Effector memory CD4-positive, alpha-beta T cell (primary cell): ENCODE measurements at places on chromosomes 1 and 21.

DNA sequence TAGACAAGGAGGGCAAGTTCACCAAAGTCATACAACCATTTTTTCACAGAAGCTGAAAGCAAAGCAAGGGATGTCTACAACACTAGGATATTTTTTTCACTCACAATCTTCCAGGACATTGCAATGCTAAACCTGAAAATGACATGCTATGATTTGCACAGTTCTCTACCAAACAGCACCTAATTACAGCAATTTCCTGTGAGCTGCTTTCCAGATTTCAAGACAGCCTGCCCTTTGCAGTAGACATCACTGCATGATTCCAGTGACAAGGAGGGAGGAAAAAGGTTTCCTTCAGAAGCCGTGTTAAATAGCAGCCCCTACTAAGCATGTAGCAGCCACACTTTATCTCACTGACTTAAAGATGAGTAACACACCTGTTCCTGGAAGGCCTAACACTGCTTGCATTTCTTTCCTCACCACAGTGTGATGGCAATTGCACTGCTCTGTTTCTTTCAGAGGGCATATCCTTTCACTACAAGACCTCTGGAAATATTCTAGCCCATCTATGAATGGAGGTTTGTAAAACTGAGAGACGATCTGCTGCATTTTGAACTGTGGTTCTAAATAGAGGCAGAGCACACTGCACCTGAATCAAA, 97.1 kb downstream of the DUSP10 start:
- DNase-seq = no peak

- DNase-seq = no peak
These were observed 449.1 kb downstream of the GPATCH2 start for GRCh38 chr1:217181756-217182155.

- DNase-seq = no peak
These were observed 4.6 kb downstream of the ACBD6 start for GRCh38 chr1:180497826-180498225.

DNA sequence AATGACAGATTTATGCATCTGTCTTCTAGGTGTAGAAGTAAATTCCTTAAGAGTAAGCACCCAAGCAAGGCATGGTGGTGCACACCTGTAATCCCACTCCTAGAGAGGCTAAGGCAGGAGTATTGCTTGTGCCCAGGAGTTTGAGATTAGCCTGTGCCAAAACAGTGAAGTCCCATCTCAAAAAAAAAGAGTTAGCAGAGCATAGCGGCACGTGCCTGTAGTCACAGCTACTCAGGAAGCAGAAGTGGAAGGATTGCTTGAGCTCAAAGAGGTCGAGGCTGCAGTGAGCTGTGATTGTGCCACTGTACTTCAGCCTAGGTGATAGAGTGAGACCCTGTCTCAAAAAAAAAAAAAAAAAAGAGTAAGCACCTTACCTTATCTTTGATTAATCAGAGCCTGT, 15.1 kb upstream of the TIPRL start:
- no peak for DNase-seq

DNA sequence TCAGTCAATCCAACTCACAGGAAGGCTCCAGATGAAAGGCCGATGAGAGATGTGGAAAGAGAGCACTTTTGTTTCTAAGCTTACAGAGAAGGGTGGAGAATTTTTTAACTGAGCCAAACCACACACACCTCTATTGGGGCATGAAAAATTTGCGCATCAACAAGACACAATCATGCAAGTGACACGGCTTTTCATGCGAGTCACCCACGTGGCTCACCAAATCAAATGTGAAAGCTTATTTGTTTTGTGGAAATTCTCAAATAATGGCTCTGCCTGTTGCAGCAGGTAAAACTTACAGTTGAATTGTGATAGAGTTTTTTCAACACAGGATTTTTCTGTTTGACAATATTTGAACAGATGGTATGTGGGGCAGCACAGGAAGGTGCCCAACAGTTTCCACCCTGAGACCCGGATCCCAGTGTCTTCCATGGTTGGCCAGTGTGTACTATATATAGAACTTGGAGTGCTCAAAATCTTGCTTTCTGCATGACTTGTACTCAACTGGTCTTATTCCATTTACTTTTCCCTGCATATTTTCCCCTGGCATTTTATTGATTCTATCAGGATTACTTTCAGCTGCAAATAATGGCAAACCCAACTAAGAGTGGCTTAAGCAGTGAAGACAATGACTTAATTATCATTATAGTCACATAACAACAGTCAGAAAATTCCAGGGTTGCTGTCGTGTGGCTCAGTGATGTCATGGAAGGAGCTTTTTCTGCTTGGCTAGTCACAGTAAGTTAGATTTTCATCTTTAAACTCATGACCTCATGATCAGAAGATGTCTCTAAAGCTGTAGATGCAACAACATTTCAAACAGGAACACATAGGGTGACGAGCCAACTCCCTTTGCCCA, 90.6 kb upstream of the SIM2 start:
- no peak for DNase-seq

GRCh38 chr1:100130552-100131077, 2.1 kb downstream of the SASS6 start:
- DNase-seq = no peak

DNA sequence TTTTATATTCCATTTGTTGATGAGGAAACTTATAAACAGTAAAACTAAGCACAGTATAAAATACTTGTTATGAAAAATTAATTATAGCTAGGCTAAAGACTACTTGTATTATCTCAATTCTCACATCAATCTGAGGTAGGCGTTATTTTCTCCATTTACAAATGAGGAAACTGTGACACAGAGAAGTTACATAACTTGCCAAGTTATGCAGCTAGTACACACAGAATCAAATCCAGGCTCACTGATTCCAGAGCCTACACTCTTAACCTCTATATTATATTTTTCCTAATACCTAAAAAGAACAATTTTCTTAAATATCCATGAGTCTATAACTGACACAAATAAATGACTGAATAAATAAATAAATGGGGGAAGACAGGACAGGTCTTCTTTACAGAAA, 11.2 kb upstream of the VPS45 start:
- no peak for DNase-seq

- no peak for DNase-seq
These were observed 440.5 kb downstream of the SMYD3 start for GRCh38 chr1:246066573-246066972.

DNA sequence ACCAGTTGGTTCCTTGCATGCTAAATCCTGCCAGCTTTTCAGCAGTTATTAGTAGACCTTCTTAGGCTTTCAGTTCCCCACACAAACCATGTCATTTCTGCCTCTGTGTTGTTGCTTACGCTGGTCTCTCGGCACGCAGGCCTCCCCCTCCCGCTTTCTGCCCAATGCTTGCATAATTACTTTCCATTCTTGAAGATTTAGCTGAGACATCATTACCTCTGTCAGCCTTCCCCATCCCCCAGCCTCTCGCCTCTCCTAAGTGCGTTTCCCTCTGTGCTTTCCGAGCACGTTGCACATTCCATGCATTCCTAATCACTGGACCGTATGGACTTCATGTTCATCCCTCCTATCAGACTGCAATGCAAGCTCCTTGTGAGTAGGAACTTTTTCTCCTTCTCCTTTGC, 26.8 kb downstream of the TSHB start:
- no peak for DNase-seq
